ENCODE measurements at places on chromosomes 3 and 15.
A peak's percentile ranks its signal among the peaks of the same experiment; 100 is the strongest.

DNA sequence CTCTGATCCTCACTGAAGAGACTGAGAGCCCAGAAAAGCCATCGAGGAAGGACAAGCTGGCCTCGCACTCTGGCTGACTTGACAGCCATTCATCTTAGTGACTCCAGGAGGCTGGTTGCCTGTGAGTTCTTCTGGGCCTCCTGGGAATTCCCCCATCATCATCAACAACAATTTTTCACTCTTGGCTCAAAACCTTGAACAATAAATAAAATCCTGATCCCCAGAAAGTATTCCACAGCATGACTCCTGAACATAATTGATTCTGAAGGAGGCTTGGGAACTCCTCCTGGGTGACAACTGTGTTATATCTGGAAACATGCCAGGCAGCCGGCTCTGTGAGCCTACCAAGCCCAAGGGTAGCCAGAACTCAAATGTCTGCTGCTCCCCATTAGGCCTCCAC is 188.6 kb downstream of the SHQ1 start:
- peak; percentile 4 for DNase-seq

- no peak for DNase-seq
Measured at GRCh38 chr3:123371426-123371825, 77.5 kb downstream of the ADCY5 start.

DNA sequence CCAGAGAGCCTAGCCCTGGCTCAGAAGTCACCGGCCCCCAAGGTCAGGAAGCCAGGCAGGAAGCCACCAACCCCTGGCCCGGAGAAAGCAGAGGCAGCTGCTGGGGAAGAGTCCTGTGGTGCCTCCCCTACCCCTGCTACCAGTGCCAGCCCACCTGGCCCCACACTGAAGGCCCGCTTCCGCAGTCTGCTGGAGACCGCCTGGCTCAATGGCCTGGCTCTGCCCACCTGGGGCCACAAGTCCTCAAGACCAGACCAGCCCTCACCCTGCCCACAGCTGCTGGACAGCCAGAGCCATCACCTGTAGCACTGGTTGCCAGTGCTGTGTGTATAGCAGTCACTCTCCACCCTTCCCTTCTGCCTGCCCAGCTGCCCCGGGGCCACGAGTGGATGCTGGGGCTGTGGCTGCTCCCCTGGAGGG is 9.1 kb downstream of the C15orf39 start:
- DNase-seq: no peak

GRCh38 chr3:104291878-104292277 is 1074.8 kb upstream of the ALCAM start:
- DNase-seq: no peak

- DNase-seq: no peak
Measured at GRCh38 chr3:157109267-157110141, 50.4 kb downstream of the CCNL1 start.

DNA sequence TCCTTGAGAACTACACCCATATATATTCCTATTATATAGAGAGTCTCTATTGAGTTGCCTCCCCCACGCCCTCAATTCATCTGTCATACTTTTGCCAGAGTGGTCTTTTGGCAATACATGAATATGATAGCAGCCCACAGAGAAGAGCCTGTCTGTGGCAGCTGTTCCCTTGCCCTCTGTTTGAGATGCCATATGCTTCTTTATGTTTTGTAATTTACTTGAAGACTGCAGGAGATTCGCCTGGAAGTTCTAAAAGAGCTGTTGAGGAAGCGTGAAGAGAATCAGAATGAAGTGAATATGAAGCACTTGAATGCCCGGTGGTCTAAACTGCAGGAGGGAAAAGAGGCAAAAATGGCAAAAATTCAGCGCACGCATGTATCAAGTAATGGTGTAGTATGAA is 27.2 kb downstream of the CFAP91 start:
- DNase-seq: no peak

GRCh38 chr3:46412786-46413298 is 5.8 kb downstream of the CCRL2 start:
- DNase-seq: no peak

DNA sequence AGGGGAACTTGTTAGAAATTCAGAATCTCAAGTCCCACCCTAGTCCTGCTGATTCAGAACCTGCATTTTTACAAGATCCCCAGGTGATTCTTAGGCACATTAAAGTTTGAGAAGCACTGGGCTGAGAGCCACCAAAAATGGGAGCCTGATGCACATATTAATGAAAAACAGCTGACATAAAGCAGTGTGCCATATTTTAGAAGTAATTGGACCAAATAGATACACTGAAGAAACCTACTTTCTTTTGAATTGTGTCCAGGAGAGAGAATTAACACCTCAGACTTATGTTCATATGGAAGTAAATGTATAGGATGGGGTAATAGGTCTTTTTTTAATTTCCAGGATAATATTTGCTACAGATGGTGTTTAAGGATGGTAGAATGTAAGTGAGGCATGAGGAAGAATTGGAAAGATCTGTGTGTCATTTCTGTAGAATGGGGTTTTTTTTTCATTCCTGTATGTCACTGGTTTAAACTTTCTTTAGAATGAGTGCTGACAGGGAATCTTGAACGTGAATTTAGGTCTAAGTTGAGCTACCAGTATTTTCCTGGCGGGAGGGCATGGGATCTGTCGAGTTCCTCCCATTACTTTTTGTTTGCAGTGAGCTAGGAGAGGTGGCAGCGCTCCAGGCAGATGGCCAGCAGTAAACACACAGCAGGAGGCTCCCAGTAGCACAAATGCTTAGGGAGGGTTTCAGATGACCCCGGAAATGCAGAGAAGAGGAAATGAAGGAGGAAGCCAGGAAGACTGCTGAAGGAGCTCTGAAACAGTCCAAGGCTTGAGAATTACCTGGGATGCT is 185.6 kb downstream of the PLCL2 start:
- DNase-seq: peak; percentile 65

- DNase-seq: no peak
Measured at GRCh38 chr15:93486407-93487117, 397.6 kb upstream of the RGMA start.

DNA sequence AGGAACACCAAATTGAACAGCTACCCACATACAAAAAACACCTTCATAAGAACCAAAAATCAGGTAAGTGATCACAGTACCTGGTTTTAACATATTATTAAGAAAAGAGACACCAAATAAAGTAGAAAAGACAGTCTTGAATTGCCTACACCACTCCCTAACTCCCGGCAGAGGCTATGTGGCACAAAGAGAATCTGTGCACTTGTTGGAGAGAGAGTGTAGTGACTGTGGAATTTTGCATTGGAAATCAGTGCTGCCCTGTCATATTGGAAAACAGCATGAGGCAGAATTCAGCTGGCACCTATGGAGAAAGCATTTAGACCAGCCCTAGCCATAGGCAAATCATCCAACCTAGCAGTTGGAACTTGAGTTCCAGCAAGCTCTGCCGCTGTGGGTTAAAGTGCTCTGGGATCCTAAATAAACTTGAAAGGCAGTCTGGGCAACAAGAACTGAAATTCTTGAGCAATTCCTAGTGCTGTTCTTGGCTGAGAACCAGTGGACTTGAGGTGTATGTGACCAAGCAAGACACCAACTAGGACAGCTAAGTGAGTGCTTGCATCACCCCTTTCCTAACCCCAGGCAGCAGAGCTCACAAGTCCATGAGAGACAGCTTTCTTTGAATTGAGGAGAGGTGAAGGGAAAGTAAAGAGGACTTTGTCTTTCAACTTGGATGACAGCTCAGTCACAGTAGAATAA is 969.6 kb upstream of the ALCAM start:
- peak; percentile 10 for DNase-seq

GRCh38 chr15:33344111-33344510 is 33.3 kb downstream of the RYR3 start:
- no peak for DNase-seq

GRCh38 chr3:122977746-122978466 is 49.7 kb downstream of the SEMA5B start:
- peak; percentile 12 for DNase-seq

DNA sequence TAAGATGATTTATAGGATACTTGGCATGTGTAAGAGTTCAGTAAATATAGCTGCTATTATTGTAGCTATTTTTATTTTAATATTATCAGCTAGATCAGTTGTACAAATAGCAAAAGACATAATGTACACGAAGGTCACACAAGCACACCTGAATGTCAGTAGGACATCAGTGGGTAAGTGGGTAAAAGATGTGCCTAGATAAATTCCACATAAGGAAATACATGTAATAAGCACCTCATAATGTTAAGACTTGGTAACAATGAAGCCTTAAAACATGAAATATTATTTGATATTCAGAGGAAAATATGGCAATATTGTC is 41.5 kb downstream of the ABHD2 start:
- no peak for DNase-seq

GRCh38 chr3:85838921-85839320 is 880.1 kb downstream of the CADM2 start:
- DNase-seq: no peak

GRCh38 chr3:12869035-12869621 is 27.8 kb upstream of the RPL32 start:
- no peak for DNase-seq

- no peak for DNase-seq
Measured at GRCh38 chr3:142953443-142953842, 10.0 kb downstream of the PAQR9 start.

DNA sequence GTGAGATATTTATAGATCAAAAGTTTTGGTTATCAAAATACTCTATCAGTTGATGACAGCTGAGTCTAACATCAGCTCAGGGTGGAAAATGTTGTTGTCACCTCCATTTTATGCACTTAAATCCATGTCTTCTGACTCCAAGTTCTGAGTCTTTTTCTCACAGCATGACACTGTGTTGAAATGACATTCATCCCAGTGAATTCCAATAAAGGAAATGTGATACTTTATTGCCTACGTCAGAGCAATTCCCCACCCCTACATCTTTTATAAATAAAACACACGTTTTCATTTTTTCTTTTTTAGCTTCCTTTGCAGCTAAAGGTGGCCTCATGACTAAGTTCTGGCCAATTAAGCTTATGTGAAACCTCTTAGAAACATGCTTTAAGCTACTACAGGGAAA is 10.7 kb downstream of the DRD3 start:
- no peak for DNase-seq

- no peak for DNase-seq
Measured at GRCh38 chr3:129040579-129041300, 19.8 kb upstream of the GP9 start.

DNA sequence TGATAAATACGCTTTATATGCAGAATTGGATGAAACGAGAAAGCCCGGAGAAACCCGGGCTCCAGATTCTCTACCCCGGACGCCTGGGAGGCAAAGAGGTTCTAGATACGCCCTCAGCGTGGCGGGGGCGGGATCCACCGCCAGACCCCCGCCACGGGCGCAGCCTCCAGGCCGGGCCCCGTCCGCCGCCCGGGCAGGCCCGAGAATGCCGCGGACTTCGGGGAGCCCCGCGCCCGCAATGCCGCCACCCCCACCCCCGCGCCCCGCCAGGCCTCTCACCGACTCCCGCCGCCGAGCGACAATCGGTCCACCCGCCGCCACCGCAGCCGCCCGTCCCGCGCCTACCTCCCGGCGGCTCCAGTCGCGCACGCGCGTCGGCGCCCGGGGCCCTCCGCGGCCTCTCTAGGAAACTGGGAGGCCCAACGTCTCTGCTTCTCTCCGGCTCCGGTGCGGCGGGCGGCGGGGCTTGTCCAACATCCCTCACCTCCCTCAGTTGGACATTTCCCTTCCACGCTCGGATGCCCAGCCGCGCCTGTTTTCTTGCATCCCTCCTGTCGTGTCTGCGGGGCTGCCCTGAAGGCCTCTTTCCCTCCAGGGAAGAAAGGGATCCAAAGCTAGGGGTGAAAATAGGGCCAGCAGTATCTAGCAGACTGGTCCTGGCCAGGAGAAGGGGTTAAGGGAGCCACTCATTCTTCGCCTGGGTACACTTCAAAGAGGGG is at the start of gene ZNF445:
TSS of gene ZNF445 (minus strand) at position 359 of the 719 bp plus-strand sequence. CDS start 22,121 bp downstream, outside the sequence.
- DNase-seq: peak; percentile 35

DNA sequence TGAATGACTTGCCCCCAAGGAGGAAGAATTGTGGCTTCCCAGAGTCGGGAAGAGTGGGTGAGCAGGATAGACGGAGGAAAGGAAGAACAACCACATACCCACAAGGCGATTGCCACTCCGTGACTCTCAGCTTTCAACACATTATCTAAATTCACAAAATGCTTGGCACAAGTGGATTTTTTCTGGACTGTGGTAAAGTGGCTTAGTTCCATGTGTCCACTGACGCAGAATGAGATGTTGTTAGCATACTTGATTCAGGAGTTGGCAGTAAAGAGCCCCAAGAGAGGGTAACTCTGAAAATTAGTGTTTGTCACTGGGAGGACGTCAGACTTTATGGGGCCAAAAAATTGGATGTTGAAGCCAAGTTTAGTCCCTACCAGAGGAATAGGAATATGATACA is 198.8 kb upstream of the CTNNB1 start:
- DNase-seq: no peak

DNA sequence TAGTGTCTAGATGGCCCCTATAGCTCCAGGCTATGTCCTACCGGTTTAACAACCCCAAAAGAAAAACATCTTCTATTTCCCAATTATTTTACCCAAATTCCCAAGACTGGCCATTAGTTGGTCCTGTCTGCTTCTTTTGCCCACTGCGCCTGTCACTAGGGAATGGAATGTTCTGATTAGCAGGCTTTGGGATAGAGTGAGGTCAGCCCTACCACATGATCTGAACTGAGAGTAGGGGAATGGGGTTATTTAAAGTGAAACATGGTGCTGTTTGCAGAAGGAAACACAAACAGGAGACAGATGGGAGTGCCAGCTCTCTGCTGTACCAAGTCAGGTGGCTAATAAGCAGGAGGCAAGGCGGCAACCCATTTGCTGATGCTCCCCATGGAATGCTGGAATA is 635.6 kb upstream of the CFAP20DC start:
- no peak for DNase-seq

DNA sequence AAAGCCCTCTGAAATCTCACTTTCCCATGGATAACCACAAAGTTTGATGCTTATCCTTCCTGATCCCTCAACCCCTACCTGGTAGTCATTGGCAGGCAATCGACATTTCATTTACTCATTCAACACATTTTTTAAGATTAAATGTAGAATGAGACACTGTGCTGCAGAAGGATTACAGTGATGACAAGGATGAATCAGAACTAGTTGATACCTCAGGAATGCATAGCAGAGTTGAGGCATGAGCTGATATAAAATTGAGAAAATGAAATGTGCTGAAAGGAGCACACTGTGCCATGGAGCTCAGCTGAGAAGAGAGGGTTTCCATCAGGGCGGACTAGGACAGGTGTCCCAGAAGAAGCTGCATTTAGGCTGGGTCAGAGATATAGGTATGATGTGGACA is 48.9 kb upstream of the ACTL6A start:
- DNase-seq: no peak

DNA sequence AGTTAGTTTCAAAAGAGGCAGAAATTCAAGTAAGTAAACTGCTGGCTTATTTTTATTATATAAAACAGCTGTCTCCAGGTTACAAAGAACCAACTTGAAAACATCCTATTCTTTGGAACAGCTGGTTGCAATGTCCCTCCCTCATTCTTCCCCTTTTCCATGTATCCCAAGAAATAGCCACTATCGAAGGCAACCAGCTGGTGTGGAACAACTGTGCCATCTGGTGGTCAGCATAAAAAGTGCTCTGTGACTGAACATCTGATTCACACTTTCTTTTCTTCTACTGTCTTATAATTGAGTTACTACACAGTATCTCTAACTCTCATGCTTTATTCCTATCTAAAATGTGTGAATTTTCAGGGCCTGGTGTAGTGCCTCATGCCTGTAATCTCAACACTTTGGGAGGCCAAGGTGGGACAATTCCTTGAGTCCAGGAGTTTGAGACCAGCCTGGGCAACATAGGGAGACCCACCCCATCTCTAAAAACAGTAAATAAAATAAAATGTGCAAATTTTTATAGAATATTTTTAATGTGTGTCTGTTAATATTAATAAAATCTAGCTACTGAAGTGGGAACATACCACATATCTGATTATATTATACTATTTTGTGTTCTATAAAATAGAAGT is 9.6 kb downstream of the OSBPL11 start:
- DNase-seq: no peak

GRCh38 chr3:39101022-39101689 is 6.3 kb downstream of the GORASP1 start:
- no peak for DNase-seq
